A549 treated with ZK216348 at 1 μM for 4 hours (cell line): ENCODE measurements at places on chromosomes 11 and 22. TPM values are rescaled to one million over a fixed set of nuclear protein-coding genes. Genes with fewer than 3 reads are reported as not detected.

Gene ZNRD2
- total RNA-seq: 60.7 to 80.8 TPM (median 71.8 TPM) in 5 replicates

Gene SPDYC
- total RNA-seq: not detected in 5 replicates

Gene LGR4
- total RNA-seq: 21.0 to 48.6 TPM (median 35.1 TPM) in 5 replicates

Gene GUCY1A2
- 0.06 to 0.14 TPM in 2 of 5 replicates, not detected in the others for total RNA-seq

Gene UQCC3
- total RNA-seq: 25.4 to 39.4 TPM (median 34.5 TPM) in 5 replicates

Gene UPK3A
- total RNA-seq: not detected in 5 replicates

Gene THRSP
- not detected in 5 replicates for total RNA-seq

Gene HMGXB4
- 8.2 to 17.9 TPM (median 11.4 TPM) in 5 replicates for total RNA-seq

Gene OOSP2
- not detected in 5 replicates for total RNA-seq
